ENCODE measurements at places on chromosomes 3 and 15.

DNA sequence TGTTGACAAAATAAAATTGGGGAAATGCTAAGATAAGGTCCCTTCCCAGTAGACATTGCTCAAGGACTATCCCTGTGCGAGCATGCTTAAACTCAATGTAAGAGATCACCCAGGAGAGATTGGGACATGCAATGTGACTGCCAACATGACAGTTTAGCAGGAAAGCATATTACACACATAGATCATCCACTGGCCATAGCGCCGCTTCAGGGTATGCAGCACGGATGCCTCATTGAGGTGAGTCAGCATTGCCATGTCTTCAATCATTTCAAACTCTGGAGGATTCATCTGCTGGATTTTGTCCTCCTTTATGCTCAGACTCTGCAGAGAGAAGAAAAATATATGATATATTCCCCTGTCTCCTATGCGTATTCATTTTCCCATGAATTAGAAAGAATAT, 8.9 kb downstream of the MYH15 start:
- no peak for DNase-seq

DNA sequence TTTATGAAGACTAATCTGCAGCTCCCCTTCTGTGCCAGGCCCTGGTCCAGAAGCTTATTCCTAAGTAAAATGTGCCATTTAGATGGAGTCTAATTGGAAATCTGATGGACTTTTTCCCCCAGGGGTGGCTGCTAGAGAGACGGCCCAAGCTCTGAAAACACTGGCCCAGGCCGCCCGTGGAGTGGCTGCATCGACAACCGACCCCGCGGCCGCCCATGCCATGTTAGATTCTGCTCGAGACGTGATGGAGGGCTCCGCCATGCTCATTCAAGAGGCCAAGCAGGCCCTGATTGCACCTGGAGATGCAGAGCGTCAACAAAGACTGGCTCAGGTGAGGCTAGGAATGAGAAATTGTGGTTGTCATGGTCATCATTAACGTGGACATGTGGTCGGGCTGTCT, 305.8 kb upstream of the TPM1 start:
- DNase-seq, result no peak

DNA sequence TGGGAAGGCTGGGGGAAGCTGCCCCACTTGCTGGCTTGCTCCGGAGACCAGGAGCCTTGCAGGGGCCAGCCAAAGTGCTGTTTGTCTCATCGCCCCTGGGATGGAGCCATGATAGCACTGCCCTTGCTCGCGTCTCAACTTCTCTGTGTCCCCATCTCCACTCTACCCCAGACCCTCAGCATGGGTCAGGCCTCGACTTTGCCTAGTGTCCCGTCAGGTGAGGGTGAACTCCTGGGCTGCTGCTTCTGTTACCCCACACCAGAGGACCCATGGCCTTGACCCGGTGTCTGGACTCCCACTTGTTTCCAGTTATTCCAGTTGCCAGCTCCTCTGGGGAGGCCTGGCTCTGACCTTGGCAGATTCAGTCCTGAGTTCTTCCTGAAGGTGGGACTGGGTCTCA, 36.5 kb upstream of the DUSP7 start:
- no peak for DNase-seq

- DNase-seq, result no peak
These were observed 91.3 kb downstream of the LARS2 start for GRCh38 chr3:45479621-45480035.

DNA sequence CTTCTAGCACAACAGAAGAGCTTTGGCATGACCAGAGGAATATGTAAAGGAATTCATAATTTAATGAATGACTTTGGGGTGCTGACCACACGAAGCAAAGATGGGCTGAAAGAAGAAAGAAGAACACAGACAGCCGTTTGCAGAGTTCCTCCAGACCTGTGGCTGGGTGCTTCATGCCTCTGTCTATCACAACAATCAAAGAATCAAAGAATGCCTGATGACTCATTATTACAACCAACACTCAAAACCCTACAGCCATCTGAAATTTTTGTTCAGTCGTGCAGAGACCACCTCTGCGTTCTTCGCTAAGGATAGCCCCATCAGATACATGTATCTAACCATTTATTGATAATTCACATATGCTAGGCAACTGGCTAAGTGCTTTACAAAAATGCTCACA, 129.0 kb upstream of the PRICKLE2 start:
- DNase-seq, result no peak
